ENCODE measurements at places on chromosomes 6 and 20.

- DNase-seq, result no peak
Observed at GRCh38 chr6:165245287-165245686, 64.1 kb downstream of the C6orf118 start.

GRCh38 chr20:52425701-52426100, 234.1 kb upstream of the ZFP64 start:
- no peak for DNase-seq

- DNase-seq, result no peak
Observed at GRCh38 chr6:37172912-37173492, 3.0 kb downstream of the PIM1 start.

DNA sequence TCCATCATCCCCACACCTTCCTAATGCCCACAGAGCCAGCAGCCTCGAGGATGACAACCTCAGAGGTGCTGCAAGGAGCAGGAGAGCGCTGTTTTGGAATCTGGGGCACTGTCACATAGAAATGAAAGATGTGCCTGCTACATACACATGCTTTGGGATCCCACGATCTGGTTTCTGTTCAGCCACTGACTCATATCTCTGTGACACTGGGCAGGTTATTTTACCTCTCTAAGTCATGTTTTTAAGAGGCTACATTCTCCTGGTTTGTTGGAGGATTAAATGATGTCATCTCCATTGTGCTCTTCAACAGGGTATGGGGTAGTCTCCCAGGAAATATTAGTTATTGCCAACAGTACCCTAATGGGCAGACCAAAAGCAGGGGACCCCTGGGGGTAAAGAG, 32.6 kb upstream of the TAB2 start:
- DNase-seq, result no peak

DNA sequence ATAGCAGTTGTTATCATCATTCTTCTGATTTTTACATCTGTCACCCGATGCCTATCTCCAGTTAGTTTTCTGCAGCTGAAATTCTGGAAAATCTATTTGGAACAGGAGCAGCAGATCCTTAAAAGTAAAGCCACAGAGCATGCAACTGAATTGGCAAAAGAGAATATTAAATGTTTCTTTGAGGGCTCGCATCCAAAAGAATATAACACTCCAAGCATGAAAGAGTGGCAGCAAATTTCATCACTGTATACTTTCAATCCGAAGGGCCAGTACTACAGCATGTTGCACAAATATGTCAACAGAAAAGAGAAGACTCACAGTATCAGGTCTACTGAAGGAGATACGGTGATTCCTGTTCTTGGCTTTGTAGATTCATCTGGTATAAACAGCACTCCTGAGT, 2.1 kb downstream of the CALHM6 start:
- DNase-seq, result no peak

DNA sequence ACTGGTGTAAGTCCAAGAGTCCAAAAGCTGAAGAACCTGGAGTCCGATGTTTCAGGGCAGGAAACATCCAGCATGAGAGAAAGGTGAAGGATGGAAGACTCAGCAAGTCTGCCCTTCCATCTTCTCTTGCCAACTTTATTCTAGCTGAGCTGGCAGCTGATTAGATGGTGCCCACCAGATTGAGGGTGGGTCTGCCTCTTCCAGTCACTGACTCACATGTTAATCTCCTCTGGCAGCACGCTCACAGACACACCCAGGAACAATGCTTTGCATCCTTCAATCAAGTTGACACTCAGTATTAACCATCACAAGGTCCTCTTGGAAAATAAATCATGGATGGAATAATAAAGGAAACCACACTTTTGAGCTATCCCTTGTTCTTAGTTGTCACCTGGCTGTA, 121.2 kb downstream of the MAP3K7 start:
- DNase-seq, result no peak

DNA sequence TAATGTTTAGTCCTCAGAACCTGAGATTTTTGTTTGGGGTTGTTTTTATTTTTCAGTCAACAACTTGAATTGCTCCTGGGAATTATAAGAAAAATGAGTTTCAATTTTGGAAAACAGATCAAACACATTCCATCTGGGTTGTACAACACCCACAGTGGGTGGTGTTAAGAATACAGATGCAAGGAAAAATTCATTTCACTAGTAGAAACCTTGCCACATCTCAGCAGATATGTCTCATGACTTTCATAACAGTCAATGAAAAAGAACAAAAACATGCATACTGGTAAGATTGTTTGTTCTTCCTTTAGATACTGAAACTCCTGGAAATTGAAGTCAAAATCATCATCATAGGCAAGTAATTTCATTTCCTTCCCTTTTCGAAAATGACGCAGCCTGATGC, 78.9 kb downstream of the MOXD1 start:
- DNase-seq, result no peak

DNA sequence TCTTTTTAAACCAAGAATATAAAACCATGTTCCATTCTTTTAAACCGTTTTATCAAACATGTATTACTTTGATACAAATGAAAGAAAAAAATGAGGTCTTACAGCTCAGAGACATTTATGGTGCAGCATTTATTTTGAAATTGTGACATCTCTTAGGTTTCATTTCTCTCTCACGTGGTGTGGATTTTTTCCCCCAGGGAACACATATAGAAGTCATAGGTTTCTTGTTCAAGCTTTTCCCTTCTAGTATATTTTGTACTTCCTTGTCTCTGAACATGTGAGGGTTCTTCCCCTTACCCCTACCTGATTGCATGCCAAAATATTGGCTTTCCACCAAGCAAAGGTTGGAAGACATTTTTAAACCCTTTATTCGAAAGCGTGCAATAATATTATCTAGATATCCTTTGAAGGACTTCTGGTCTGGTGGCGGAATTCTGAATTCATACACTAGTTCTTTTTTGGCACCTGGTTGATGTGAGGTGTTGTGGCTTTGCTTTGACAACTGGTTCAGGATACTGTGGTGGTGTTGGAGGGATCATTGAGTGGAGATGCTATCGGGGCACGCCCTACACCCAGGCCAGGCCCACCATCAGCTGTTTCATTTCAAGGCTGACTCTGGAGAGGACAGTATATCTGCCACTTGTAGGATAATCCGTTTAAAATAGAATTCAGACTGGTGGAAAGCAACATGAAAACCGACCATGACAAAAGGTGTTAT, 5.6 kb upstream of the FAM50B start:
- no peak for DNase-seq

- DNase-seq, result no peak
Observed at GRCh38 chr20:2509468-2509781, 710 bp upstream of the ZNF343 start.

GRCh38 chr6:135534773-135535380, 37.3 kb upstream of the AHI1 start:
- DNase-seq, result no peak

DNA sequence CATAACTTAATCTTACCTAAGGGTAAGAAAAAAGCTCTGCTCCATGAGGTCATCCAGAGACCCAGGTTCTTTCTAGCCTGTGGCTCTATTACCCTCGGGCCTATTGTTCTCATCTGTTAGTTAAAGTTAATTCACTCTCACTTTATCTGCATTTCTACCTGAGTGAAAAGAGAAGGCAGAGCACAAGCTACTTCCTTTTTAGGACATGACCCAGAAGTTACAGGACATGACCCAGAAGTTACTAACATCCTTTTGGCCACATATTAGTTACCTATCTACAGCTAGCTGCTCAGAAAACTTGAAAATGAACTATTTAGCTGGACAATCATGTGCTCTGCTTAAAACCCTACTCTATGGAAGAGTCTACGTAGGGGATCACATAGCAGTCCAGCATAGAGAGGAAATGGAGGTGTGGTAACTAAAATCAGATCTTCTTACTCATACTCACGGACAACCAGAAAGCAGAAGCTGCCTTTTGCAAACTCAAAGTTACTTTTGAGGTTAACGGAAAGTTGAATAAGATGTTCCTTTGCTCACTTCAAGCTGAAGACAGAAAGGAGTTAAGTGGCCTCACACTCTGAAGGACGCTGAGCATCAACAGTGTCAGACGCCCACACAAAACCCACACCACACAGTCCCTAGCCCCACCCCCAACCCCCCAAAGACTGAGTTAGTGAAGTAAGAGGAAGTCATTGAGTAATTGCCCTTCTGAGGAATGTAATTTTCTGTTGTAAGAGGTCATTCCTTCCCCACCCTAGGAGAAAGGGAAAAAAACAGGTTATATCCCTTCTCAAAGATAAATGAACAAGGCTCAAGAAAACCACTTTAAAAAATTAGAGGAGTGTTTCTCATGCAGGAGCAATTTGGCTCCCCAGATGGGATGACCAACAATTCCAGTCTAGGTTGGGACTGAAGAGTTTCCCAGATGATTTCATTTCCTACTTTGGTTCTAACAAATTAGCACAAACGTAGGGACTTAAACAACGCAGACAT, 45.9 kb upstream of the TAB2 start:
- DNase-seq, result peak; percentile 36

DNA sequence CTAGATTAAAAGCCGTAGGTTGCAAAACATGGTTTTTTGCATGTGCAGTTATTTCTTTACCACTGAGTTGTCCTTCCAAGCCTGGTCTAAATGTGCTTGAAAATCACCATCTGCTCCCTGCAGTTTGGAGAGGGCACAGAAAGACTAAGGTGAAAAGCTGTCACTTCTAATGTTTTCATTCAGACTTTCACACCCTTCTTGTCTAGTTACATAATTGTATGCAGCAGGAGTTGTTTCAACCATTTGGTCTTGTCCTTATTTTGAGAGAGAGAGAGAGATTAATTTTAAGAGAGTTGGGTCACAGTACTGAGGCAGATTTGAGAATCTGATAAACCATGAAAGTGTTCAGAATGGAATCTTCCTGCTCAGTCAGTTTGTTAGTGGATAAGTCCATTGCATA, 82.5 kb downstream of the ARID1B start:
- DNase-seq, result no peak

DNA sequence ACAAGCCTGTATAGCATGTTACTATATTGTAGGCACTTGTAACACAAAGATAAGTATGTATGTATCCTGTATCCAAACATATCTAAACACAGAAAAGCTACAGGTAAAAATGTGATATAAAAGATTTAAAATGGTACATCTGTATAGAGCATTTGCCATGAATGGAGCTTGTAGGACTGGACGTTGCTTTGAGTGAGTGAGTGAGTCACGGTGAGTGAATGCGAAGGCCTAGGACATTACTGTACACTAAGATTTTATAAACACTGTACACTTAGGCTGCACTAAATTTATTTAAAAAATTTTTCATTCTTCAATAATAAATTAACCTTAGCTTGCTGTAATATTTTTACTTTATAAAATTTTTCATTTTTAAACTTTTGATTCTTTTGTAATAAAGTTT, 136.9 kb downstream of the NKAIN2 start:
- DNase-seq, result no peak

DNA sequence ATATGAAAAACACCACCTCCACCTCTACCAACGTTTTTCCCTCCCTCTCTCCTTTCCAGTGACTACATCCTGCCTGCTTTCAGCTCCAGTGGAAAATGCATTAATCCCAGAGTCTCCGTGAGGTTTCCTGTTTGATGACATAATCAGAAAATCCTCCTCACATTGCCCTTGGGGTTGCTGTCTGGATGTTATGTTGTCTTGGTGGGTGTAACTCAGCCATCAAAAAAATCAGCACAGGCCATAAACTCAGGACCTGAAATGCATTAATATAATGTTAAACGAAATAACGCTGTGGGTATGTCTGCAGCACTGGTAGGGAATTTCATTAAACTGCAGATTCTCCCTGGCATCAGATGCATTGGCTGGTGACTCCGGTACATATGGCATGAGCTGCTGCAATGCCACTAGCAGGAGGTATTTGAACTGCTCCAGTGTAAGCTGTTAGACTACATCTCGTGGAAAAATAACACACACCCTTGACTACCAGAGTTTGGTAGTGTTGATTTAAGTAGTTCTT, 297.8 kb downstream of the PRL start:
- DNase-seq, result no peak

- no peak for DNase-seq
Observed at GRCh38 chr6:156125844-156126243, 651.3 kb upstream of the ARID1B start.

DNA sequence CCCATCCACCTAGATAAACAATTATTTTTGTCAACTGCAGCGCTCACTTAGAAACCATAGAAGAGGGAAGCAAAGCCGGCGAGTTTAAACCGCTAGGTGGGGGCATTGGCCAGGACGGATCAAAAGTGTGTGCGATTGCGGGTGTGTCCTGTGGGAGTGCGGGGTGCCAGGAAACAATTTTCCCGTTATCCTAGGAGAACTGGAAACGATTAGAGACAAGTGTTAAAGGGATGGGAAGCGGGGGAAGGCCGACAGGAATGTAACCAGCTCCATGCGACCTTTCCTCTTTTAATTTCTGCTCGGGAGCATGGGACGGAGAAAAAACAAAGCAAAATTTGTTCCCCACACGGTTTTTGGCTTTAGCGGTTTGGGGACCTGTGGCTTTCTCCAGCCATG, 2.8 kb upstream of the HTR1B start:
- no peak for DNase-seq

GRCh38 chr20:47348539-47349142, 7.9 kb downstream of the ZMYND8 start:
- DNase-seq, result no peak

DNA sequence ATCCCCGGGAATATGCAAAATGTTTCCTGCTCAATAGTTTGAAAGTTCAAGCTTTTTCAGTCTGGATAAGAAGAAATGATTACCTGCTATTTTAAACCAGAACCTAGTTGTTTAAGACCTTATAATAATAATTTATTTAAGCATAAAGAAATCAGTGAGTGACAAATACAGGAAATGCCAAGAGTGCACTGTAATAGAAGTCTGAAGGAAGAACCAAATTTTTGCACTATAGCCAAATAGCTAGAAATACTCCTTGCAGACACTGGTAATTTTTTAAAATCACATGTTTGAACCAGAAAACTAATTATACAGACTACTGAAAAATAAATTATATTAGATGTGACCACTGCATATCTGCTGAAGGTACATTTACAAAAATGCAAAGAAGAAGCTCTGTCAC, 93.2 kb downstream of the MMS22L start:
- DNase-seq, result no peak

DNA sequence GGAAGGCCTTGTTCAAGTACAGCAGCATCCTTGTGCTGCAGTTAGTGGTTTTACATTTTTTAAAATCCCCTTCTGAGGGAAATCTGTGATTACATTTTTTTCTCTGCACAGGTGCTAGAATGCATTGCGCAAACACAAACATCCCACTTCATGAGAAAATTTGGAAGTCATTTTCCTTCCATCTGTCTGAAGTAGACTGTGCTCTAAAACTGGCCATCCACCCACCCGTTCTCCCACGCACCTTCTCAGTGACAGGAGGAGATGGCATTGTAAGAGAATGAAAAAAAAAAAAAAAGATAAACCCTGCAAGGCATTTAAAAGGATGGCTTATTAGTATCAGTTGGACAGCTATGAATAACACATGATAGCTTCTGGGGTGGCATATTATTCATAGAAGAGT, 65.0 kb downstream of the SOBP start:
- no peak for DNase-seq

- DNase-seq, result no peak
Observed at GRCh38 chr6:159101656-159102055, 56.9 kb upstream of the TAGAP start.

DNA sequence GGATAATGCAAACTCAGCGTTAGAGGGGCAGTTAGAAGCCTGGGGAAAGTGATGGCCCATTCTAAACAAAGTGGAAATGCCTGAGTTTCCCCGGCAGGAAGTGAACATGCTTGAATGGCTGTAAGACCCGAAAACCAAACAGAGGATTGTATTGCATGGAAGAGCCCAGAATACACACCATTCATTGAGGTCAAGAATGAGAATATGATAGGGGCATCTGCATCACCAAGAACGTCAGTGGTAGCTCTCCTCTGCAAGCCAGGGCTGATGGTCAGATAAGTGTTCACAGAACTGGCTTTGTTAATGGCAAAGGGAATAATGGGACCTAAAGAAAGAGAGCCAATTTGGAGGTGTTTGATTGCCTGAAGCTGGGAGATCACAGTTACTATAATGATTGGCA, 663.4 kb downstream of the KHDRBS2 start:
- no peak for DNase-seq

GRCh38 chr20:6940048-6940447, 172.6 kb downstream of the BMP2 start:
- DNase-seq, result no peak
